ENCODE measurements at places on chromosomes 16 and 17. TPM values are rescaled to one million over a fixed set of nuclear protein-coding genes. Genes with fewer than 3 reads are reported as not detected.

- H3K4me3 ChIP-seq = no peak overlapping the region
- DNase-seq = no peak
- no peaks in the 10 kb centered on the region for H3K27me3 ChIP-seq
Measured at GRCh38 chr17:46943501-46944393, 20.8 kb downstream of the GOSR2 start.

DNA sequence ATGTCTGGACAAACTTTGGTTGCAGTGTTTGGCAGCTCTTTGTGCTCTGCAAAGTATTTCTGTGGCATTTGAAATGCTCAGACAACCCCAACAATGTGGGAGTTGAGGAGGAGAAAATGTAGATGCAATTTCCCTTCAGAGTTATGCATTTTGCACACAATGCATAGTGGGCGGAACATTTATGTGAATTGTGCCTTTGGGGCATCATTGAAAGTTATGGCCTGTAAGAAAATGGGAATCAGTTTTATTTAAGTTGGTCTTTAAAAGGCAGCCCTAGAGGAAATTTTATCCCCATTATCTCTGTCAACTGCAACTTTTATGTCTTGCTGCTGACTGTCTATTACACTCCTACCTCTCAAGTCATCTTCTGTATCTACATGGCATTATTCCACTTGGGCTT is 176.2 kb downstream of the MAP2K6 start:
- H3K4me1 ChIP-seq = no peaks in the 10 kb centered on the region
- DNase-seq = no peak
- H3K27me3 ChIP-seq = no peaks in the 10 kb centered on the region
- H3K36me3 ChIP-seq = no peaks in the 10 kb centered on the region

DNA sequence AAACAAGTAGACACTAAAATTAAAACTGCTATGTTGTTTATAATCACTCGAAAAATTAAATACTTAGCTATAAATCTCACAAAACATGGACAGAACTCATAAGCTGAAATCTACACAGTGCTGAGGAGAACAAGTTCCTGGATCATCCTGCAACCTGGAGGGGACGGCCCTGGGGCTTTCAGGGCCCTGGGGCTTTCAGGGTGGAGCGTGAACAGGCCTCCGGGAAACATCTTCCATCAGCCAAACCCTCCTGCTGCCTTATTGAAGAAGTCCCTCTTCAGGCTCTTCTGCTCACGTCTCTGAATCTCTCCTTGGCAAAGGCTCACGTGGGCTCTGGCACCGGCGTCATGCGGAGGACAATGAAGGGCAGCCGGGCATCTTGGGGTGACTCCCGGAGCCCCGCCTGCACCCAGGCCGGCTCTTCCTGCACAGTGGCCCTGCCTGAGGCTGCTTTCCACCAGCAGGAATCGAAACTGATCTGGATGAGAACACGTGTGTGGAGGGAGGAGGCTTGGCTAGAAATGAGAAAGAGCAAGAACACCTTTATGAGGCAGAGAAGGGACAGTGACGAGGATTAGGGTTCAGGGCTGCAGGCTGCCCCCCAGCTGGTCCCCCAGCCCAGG is 127.3 kb downstream of the CDRT15L2 start:
- no peak overlapping the region for H3K4me3 ChIP-seq
- H3K27me3 ChIP-seq = no peaks in the 10 kb centered on the region
- no peak for DNase-seq

GRCh38 chr17:10063730-10064241 is 134.6 kb downstream of the GAS7 start:
- H3K4me3 ChIP-seq = no peak overlapping the region
- peak; percentile 53 for DNase-seq
- peaks cover 65% of the 10 kb centered on the region for H3K4me1 ChIP-seq
- no peaks in the 10 kb centered on the region for H3K27me3 ChIP-seq
- H3K36me3 ChIP-seq = no peaks in the 10 kb centered on the region

DNA sequence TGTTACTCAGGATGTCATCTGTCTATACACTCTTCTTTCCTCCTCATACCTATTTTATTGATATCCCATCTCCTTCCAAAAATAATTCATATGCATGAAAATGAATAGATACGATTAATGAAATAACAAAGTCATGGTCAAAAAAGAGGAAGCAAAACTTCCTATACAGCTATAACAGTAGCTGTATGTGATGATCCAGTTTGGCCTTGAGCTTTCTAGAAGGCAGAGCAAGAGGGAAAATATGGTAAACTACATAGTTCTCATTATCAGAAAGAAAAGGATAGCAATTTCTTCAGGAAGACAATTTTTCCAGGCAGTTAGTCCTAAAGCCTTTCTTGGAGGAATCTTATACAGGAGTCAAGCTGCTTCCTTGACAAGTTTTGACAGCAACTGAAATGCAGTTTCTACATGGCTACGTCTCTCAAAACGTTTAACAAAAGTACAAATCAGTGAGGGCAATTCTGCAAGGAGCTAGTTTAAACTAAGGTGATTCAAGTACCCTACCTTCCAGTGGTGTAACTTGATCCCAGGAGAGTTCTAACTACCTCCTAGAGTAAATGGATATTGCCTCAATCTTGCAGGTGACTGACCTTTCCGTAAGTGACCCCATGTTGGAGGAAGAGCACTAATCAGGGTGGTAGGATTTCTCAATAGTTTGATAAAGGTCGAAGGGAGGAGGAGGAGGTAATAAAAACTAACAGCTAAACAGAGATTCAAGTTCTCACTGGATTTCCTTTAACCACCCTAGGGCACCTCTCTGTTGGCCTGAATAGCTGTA is 1.0 kb downstream of the SPAG5 start:
- no peak for DNase-seq
- peak overlapping the region; percentile 62 for H3K4me3 ChIP-seq
- no peaks in the 10 kb centered on the region for H3K27me3 ChIP-seq
- no peaks in the 10 kb centered on the region for H3K36me3 ChIP-seq

- H3K27me3 ChIP-seq = no peaks in the 10 kb centered on the region
- H3K4me1 ChIP-seq = peaks cover 14% of the 10 kb centered on the region
- no peaks in the 10 kb centered on the region for H3K36me3 ChIP-seq
Measured at GRCh38 chr16:84196727-84197394, 5.9 kb downstream of the ADAD2 start.

DNA sequence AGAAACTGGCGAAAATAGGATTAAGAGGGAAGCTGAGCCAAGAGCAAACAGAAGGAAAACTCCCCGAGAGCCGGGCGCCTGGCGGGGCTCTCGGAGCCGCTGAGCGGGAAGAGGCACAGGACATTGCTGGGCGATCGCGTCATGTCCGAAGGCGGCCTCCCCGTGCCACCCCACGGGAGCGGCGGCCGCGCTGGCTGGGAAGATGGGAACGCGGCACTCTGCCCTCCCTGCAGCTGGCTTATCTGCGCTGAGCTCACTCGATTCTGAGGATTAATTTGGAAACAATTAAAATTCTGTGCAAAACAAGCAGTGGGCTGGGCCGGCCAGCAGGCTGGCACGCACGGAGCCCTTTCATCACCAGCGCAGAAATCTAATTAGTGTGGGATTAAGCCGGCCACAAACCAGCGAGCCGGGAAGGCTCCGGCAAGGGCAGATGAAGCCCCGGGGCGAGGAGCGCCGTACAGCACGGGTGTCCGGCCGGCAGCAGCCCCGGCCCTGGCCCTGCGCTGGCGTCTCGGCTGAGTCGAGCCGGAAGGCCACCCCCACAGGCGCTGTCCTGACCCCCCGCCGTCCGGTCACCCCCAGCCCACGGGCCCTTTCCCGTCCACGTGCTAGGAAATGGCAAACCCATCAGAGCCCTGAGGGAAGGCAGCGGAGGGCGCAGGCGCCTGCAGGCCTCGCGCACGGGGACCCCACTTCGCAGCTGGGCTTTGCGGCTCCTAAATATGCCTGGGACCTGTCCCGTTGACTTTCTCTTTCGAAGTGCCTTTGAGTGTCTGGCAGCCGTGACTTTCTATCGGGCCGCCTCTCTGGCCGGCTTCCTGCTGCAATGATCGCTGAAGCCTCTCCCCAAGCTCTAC is 37.9 kb downstream of the SOX8 start:
- no peaks in the 10 kb centered on the region for H3K36me3 ChIP-seq
- peaks cover 16% of the 10 kb centered on the region for H3K4me1 ChIP-seq
- DNase-seq = peak; percentile 81
- H3K27me3 ChIP-seq = peaks cover 5% of the 10 kb centered on the region

DNA sequence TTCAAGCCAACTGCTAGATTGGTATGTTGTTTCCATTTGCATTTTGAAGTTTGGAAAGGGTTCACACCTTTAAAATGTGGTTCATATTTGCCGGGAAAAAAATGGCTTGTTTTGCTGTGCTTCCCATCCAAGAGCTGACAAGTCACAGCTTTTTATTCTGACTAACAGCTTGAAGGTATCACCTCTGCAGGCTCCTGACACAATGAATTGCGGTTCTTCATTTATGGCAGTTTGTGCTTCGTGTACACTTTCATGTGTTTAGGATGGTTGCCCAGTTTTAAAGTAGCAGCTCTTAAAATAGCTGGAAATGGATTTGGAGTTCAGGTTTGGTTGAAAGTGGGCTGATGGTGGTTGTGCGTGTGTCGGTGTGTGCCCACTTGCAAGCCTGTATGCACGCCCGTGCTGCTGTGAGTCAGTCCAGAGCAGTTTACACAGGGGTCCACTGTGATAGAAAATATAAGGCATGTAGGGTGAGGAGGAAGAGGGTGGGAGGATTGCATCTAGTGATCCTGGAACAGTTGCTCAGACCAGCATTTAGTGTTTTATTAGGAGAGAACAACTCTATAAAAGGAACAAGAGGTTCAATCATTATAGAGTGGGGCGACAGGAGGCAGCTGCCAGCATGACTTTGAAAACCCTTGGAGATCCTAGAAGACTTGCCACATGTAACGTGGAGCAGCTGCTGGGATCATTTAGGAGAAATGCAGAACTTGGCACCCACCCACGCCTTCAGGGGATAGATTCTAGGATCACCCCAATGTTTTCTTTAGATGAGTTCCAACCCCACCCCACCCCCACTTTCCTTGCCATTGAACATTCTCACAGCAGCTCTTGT is 108.0 kb upstream of the TBX2 start:
- H3K27ac ChIP-seq = no peak overlapping the region
- no peaks in the 10 kb centered on the region for H3K27me3 ChIP-seq
- H3K4me3 ChIP-seq = no peak overlapping the region
- no peaks in the 10 kb centered on the region for H3K36me3 ChIP-seq
- no peak for DNase-seq
- no peaks in the 10 kb centered on the region for H3K4me1 ChIP-seq

DNA sequence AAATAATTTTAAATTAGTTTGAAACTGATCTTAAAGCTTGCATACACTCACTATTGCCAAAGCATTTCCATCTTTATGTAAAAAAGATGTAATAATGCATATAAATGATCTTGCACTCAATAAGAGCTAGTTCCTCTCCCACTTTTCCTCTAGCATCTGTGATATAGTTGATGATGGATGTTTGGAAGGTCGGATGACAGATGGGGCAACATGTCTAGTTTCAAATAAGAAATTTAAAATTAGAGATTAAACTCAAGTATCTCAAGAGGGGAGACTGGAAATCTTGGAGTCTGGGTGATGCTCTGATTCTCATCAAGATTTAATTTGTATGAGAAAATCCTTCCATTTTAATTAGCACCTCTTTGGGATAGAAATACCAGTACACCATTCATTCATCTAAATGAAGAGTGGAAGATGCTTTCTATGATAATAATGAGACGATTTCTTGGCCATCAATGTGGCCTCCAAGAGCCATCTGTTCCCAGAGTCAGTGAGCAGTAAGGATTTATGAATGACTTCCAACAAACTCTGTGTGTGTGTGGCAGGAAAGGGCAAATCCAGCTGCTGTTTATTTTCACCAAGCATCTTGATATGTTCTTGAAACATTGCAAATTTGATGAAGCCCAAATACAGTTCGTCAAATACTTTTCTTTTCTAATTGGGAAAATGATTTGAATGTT is 616.3 kb upstream of the CDH8 start:
- H3K4me3 ChIP-seq = no peak overlapping the region
- H3K4me1 ChIP-seq = no peaks in the 10 kb centered on the region
- H3K27me3 ChIP-seq = no peaks in the 10 kb centered on the region
- H3K27ac ChIP-seq = no peak overlapping the region
- H3K36me3 ChIP-seq = no peaks in the 10 kb centered on the region

DNA sequence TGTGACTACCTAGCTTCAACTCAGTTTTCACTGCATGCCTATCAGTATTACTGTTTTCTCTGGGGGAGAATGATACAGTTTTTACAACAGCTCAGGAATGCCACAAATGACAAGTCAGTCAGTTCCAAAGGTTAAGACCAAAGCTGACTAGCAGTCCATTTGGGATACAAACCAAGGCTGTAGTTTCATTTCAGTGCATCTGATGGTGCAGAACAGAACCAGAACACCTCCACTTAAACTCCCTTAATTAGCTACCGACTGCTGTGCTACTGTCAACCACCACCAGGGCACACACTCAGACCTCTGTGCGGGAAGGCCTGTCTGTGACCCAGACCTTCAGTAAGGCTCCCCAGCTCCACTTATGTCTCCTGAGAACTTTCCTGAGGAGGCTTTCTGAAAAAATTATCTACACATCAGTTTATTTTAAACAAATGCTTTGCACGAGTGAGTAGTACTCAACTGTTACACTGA is 20.4 kb downstream of the NFE2L1 start:
- H3K36me3 ChIP-seq = peaks cover 10% of the 10 kb centered on the region
- peaks cover 8% of the 10 kb centered on the region for H3K4me1 ChIP-seq
- H3K27ac ChIP-seq = no peak overlapping the region
- H3K27me3 ChIP-seq = no peaks in the 10 kb centered on the region
- no peak overlapping the region for H3K4me3 ChIP-seq

DNA sequence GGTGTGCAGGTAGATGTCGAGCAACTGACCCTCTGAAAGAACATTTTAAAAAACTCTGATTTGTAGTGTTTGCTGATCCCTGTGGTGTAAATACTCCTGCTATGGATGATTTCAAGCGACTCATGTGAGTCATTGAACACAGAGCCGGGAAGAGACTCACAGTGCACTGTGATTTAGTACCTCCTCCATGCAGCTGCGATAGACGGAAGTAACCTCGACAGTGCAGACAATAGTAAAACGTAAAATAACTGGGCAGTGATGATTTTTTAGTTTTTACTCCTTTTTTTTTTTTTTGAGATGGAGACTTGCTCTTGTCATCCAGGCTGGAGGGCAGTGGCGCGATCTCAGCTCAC is 8.7 kb downstream of the TBX21 start:
- peaks cover 7% of the 10 kb centered on the region for H3K27me3 ChIP-seq
- H3K4me1 ChIP-seq = no peaks in the 10 kb centered on the region
- no peaks in the 10 kb centered on the region for H3K36me3 ChIP-seq
- peak overlapping the region; percentile 1 for H3K4me3 ChIP-seq

DNA sequence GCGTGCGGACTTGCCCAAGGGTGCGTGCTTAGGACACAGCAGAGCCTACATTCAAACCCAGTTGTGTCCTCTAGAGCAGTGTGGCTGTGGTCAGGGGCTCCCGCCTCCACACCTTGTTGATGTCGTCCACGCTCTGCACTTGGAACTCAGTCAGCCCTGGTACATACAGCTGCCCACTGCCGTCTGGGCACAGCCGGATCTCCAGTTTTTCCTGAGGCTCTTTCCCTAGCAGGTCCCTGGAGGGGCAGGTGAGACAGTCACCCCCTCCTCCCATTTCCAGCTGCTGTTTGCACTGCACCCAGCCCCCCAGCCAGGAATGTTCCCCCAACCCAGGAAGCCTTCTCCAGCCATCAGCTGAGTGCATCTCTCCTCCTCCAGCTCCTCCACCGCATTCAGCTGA is 25.7 kb downstream of the KATNB1 start:
- H3K27ac ChIP-seq = no peak overlapping the region

GRCh38 chr16:80407265-80407987 is 133.4 kb upstream of the DYNLRB2 start:
- no peaks in the 10 kb centered on the region for H3K4me1 ChIP-seq
- H3K4me3 ChIP-seq = no peak overlapping the region
- no peaks in the 10 kb centered on the region for H3K36me3 ChIP-seq
- no peak overlapping the region for H3K27ac ChIP-seq
- no peaks in the 10 kb centered on the region for H3K27me3 ChIP-seq

LHX1 gene
- not detected for polyA plus RNA-seq

NACA2 gene
- polyA plus RNA-seq = 0.11 TPM

WSCD1 gene
- polyA plus RNA-seq = 3.7 TPM
